ENCODE measurements at places on chromosomes 5 and 9.

DNA sequence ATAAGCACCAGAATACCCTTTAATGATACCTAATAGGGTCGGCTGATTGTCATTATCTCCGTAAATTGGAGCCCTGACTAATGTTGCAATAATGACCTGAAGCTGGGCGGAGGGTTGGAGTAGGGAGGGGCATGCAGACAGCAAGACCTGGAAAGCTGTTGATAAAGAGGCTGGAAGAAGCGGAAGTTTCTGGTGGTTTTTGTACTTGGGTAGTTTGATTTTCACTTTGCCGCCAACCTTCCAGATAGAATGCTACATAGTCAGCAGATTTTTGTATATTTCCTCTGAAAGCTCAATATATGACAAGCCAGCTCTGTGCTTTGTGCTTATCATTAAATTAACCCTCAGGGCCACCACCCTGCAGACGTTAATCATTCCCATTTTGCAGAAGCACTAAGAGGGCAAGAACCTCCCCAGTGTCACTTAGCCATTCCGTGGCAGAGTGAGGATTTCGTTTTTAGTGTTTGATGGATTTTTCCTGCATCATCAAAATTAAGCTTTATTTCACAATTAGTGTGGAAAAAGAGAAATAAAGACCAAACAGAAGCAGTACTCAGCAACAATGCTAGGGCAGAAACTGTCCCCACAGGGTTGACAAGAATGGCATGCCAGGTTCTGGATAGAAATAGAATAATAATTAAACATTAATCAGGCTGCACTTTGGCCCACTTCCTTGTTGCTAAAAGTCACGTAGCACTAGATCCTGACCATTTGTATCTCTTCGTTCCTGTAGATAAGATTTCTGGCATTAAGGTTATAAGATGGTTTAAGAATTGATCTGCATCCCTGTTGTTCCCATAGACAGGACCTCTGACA lies 34.7 kb downstream of the DIRAS2 start:
- no peak for DNase-seq

- DNase-seq: no peak
These were observed 524.5 kb downstream of the TMEM38B start for GRCh38 chr9:106218854-106219253.

DNA sequence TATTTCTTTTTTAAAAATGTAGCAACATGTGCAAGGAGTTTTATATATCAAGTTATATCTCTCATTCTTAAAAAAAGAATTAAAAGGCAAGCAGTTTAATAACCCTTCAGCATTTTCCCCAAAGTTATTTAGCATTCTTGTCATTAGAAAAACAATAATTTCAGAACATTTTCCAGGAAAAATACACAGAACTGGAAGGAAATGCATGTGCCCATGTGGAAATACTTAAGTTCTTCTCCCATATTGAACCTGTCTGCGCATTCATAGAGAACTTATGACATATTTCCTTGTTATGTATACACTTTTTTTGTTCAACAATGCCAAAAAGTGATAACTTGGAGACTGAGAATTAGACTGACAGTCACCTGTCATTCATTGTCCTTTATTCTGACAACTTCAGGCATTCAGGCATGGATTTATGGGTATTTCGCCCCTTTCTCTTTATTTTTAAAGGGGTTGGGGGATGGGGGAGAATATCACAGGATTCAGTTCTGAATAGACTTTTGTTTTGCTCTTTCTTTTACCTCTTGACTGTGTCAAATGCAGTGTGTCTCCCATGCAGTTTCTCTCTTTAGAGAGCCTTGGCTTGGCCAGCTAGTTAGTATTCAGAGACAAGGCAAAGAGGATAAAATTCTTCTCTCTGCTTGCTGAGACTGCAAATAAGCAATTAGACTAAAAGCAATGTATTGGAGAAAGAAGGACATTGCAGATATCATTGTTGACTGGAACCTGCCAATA lies 701.0 kb downstream of the NR2F1-AS1 start:
- DNase-seq: no peak

- no peak for DNase-seq
These were observed 28.7 kb downstream of the TPPP start for GRCh38 chr5:664343-664993.

DNA sequence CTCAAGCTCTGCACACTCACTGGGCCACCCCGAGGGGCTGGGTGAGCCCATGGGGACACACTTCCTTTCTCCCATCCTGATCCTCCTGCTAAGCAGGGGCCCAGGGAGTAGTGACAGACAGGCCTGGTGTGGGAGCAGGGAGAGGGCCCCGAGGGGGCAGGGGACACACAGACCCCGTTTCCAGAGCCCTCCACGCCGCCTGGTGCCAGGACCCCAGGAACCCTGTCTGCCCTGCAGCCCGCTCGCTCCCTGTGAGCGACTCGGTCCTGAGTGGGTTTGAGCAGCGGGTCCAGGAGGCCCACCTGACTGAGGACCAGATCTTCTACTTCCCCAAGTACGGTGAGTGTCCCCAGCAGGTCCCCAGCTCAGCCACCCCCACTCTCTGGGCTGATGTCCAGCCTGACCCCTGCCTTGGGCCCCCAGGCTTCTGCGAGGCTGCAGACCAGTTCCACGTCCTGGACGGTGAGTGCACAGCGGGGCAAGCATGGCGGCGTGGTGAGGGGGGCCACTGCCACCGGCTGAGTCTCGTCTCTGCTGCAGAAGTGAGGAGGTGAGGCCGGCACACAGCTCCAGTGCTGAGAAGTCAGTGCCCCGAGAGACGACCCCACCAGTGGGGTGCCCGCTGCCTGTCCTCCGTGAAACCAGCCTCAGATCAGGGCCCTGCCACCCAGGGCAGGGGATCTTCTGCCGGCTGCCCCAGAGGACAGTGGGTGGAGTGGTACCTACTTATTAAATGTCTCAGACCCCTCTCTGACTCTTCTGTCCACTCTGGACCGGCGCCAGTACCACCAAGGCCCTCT lies 1.4 kb downstream of the C8G start:
- no peak for DNase-seq

GRCh38 chr5:5533927-5534326 lies 111.5 kb downstream of the ICE1 start:
- DNase-seq: no peak

- no peak for DNase-seq
These were observed 493.5 kb upstream of the WWC1 start for GRCh38 chr5:167797933-167798332.

- DNase-seq: no peak
These were observed 40.9 kb downstream of the C5orf15 start for GRCh38 chr5:133927300-133928180.

DNA sequence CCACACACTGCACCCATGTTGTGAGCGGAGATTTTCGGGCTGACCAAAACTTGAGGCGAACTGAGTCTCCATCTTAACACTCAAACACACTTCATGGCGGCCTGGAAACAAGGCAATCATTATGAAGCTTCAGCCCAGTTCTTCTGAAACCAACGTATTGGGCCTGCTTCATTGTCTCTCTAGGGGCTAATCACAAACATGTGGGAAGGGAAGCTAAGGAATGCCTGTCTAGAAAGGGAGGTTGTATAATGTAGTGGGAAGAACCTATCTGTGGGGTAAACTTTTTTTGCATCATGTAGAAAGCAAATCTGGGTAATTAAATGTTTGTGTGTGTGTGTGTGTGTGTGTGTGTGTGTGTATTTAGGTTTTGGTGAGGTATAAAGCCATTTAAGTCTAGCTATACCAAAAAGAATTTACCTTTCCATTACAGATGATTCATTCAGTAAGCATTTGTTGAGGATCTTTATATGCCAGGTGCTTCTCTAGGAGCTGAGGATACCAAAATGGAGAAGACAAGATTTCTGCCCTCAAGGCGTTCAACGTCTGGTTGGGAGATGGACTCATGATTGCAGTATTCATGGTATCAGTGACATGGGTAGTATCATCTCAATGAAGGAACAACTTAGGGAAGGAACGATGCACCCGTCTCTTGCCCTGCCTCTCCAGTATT lies 29.4 kb downstream of the SLC1A3 start:
- DNase-seq: no peak

GRCh38 chr9:110095161-110095595 lies 112.8 kb downstream of the C9orf152 start:
- DNase-seq: no peak

GRCh38 chr9:70873506-70873905 lies 247.9 kb downstream of the TRPM3 start:
- no peak for DNase-seq

DNA sequence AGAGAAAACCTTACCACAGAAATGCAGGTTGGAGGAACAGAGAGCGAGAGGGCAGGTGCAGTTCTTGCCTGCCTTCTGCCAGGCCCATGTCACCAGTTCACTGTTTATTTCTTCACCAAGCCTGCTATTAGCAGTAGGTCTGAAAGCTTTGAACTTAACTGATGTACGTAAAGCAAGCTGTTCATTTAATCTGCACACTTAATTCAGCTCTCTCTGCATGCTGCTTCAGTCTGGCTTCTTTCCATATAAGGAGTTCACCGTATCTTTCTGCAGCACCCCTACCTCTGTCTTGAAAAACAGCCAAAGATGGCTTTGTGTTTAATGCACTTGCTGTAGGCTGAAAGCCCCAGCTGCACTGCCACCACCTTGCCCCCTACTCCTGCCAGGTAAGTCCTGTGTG lies 205.1 kb downstream of the RAB3C start:
- DNase-seq: no peak

GRCh38 chr9:138025417-138025816 lies 147.8 kb downstream of the CACNA1B start:
- DNase-seq: no peak

DNA sequence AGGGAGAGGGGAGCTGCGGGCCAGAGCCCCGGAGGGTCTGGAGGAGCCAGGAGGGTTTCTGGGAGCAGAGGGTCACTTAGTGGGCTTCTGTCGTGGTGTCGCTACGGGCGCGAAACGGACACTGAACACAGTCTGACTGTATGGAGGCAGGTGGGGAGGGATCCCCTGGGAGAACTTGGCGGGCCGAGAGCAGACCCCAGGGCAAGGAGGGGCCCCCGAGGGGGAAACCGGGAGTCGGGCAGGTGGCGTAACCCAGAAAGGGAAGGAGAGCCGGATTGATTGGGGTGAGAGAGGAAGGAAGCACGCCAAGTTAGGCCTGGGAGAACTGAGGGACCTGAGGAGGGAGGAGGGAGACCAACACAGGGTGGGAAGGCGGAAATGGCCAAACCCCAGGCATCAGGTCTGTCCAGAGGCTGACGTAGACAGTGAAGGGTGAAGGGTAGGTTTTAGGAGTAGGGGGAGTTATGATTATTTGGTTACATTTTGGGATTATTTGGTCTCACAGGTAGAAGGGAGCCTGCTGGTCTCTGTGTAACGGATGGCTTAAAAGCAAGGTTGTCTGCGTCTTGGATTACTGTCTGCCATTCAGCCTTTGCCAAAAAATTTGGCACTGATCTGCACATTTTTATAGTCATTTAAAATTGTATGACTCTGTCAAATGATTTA lies 3.3 kb upstream of the MSMP start:
- DNase-seq: no peak

DNA sequence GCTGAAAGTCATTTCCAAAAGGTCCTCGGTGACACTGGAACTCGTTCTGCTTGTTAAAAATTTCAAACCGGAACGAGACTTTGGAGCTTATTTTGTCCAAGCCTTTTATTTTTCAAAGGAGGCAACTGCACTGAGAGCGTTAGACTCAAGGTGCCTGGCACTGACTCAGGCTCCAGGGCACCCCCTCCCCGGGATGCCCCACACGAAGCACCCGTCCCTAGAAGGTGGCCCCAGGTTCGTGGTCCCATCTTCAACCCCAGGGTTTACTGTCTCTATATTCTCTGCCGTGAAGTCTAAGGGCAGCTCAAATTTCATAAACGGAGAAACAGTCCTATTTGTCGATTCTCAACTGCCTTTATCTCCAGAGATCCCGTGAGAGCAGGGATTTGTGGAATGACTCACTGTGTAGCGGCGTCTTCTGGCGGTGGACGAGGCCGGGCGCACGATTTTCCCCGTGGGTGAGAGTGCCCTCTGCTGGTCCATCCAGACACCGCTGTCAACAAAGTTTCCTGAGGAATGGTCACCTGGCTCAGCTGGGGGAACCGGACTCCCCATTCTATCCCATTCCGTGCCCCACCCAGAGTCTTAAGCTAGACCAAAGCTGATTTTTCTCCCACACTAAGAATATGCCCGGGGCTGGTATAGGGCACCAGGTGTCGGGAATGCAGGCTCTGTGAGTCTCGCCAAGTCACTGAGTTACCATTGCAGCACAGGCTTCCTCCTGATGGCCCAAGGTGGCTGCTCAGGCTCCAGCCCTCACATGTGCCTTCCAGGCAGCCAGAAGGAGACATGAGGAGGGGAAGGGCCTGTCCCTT lies 27.1 kb upstream of the SLC6A19 start:
- peak; percentile 83 for DNase-seq

DNA sequence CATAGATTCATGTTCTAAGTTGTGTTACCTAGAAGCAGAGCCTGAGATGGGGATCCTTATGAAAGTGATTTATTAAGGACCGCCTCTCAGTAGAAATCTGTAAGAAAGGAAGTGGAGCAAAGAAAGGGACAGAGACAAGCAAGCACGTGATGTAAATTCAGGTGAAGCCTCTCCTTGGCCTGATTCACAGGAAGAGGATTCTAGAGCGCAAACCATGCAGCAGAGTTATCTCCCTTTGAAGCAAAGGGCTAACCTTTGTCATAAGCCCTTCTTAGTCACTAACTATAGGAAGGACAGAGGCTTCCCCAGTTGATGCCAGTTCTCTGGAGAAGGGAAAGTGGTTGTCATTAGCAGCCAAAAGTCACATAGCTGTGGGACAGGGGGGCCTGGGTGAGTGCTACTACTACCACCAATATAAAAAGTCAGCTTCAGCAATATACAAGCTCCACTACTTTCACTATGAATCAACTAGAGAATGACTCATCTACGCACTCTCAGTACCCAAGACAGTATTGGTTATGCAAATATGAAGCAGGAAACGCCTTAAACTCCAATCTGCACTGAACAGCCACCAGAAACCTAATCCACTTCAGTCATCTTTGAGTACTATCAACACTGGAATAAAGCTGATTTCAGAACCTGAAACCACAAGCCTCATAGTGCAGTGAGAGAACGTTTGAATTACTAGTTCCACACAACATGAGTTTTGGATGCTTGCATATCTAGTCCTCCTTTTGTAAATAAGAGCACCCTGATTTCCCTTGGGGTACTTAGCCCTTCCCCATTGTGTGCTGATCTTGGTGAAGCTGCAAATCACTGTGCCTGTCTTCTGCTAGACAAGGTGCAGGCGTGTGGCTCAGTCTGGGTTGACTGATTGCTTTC lies 162.7 kb downstream of the ZNF608 start:
- DNase-seq: no peak

GRCh38 chr9:2493529-2493928 lies 128.1 kb upstream of the VLDLR start:
- no peak for DNase-seq

DNA sequence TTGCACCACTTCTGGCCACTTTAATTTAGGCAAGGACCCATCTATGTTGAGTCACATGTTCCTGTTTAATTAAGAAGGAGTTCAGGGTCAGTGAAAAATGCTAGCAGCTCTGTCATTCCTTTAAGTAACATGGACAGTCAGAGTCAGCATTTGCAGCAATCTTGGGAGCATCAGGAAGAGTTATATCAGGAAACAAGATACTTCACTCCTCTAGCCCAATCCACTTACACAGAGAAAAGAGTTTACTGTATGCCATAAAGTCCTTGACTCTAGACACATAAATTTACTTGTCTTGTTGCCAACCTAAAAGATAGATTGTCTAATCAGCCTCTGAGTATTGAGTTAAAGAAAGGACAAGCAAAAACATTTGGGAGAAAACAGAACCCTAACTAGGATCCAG lies 266.7 kb downstream of the PJA2 start:
- DNase-seq: no peak

Measured in HEK293T (cell line).